NB4 (cell line): ENCODE measurements at places on chromosomes 3 and 15.
A peak's percentile ranks its signal among the peaks of the same experiment; 100 is the strongest.

- no peak for DNase-seq
Observed at GRCh38 chr15:87123676-87124382, 1044.2 kb downstream of the AGBL1 start.

DNA sequence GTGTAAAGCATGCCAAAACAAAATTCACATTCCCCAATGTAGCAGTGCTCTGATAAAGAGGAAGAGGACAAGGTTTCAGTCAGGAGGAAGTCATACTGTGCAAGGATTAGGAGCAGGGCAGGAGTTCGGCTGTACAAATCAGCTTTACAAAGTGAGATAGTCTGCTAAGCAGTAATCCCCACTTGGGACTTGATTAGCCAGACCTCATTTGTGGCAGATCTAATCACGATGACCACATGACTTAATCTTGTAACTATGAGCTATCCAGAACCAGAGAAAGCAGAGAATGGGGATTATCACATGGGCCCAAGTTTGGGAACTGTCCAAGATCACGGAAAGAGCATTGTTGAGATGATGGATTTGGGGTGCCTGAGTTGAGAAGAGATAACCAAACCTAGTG is 7.8 kb downstream of the DCBLD2 start:
- DNase-seq: no peak

GRCh38 chr3:71244826-71245488 is 338.6 kb downstream of the FOXP1 start:
- DNase-seq: no peak

DNA sequence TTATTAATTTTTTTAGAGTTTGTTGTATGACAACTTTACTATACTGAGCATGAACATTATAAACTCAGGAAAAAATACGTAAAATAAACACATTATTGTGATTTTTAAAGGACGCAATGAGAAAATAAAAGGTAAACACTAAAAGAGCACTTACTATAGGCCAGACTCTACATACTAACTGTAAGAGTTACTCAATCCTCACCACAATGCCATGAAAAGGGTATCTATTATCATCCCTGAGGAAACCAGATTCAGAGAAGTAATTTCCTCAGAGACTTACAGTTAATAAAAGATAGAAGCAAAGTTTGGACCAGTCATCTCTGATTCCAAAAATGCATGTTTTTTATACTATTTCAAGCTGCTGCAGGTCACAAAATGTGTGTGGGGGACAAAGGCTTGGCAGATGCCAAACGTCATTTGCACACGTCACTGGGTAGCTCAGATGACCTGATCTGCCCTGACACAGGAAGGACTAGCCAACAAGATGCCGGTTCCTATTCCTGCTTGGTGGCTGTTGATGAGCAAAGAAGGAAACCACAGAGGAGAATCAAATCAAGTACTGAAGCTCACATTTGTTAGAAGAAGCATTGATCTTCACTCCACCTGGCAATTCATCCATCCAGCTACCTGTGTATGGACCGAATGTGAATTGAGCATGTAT is 42.3 kb downstream of the KLHL6 start:
- peak; percentile 85 for DNase-seq

DNA sequence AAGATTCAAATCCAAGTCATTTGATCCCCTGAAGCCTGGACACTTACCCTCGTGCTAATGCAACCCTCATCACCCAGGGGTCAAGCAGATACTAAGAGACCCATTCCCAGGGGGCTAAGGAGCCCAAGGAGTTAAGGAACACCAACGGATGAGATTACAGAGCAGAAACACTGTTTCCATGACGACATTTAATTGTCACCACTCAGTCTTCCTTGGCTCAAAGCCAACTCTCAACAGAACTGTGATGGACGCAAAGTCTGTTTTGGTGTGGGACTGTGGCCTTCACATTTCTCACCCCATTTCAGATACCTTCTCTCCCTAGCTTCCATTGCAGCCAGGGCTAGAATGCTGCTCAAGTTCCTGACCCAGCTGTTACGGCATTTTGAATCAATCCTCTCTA is 383.5 kb upstream of the WNT5A start:
- DNase-seq: no peak

- DNase-seq: no peak
Observed at GRCh38 chr3:12724794-12725193, 34.3 kb downstream of the TMEM40 start.

DNA sequence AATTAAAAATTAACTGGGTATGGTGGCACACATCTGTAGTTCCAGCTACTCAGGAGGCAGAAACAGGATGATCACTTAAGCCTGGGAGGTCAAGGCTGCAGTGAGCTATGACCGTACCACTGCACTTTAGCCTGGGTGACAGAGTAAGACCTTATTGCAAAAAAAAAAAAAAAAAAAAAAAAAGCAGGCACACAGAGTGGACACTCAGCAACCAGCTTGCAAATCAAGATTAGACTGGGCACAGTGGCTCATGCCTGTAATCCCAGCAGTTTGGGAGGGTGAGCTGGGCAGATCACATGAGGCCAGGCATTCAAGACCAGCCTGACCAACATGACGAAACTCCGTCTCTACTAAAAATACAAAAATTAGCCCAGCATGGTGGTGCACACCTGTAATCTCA is 5.4 kb downstream of the CLN6 start:
- no peak for DNase-seq

- DNase-seq: no peak
Observed at GRCh38 chr15:63408524-63408923, 26.9 kb upstream of the CA12 start.

DNA sequence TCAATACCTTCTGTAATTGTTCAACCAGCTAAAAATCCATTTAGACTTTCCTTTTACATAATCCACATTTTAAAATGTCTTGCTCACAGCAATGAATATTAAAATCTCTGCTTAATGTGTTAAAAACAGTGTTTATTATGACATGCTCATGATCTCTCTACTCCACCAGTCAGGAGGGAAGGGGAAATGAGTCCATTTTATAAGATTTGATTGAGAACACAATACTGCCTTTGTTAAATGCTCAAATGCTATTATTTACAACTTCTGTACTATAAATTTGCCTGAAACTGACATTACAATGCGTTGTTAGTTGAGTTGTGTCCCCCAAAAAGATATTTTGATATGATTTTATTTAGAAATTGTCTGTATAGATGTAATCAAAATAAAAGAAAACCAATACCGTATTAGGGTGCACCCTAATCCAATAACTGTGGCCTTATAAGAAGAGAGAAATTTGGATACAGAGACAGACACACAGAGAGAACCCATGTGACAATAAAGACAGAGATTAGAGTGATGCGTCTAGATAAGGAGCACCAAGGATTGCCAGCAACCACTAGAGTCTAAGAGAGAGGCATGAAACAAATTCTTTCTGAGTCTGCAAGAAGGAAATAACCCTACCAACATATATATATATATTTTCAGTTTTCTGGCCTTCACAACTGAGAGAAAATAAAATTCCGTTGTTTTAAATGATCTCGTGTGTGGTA is 9.1 kb upstream of the PLSCR4 start:
- no peak for DNase-seq

DNA sequence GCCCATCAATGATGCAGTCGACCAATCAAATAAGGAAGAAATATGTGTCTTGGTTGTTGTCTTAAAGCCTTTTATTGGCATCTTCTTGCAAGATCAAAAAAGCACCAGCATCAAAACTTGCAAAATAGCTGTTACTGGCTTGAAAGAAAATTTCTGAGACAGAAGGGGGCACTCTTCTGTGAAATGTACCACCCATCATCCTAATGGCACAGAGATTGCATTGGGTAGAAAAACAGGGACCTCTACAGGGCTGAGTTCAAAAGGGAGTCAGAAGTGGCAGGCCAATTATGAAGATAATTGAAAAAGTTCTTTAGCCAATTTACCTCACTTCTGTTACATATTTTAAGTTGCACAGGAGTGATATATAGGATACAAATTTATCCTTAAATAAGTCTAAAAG is 122.3 kb upstream of the GPR149 start:
- peak; percentile 26 for DNase-seq

- DNase-seq: no peak
Observed at GRCh38 chr15:67091980-67092677, 26.7 kb downstream of the SMAD3 start.

DNA sequence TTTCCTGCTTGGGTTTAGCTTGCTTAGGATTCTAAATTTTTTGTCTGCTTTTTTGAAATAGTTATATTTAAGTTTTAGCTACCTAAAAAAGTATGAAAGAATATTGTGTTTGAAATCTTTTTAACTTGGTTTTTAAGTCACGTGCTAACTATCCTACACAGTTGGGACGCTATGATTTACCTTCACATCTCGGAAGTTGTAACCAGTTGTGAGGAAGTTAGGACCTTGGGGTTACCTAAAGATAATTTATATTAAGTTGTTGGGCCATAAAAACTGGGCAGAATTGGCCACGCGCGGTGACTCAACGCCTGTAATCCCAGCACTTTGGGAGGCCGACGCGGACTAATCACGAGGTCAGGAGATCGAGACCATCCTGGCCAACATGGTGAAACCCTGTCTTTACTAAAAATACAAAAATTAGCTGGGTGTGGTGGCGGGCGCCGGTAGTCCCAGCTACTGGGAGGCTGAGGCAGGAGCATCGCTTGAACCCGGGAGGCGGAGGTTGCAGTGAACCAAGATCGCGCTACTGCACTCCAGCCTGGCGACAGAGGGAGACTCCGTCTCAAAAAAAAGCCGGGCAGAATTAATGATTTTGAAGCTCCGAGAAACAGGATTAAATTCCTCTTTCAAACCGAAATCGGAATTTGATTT is 1.0 kb downstream of the ZFAND6 start:
- peak; percentile 64 for DNase-seq

GRCh38 chr15:42553554-42553953 is 4.9 kb downstream of the HAUS2 start:
- DNase-seq: no peak

DNA sequence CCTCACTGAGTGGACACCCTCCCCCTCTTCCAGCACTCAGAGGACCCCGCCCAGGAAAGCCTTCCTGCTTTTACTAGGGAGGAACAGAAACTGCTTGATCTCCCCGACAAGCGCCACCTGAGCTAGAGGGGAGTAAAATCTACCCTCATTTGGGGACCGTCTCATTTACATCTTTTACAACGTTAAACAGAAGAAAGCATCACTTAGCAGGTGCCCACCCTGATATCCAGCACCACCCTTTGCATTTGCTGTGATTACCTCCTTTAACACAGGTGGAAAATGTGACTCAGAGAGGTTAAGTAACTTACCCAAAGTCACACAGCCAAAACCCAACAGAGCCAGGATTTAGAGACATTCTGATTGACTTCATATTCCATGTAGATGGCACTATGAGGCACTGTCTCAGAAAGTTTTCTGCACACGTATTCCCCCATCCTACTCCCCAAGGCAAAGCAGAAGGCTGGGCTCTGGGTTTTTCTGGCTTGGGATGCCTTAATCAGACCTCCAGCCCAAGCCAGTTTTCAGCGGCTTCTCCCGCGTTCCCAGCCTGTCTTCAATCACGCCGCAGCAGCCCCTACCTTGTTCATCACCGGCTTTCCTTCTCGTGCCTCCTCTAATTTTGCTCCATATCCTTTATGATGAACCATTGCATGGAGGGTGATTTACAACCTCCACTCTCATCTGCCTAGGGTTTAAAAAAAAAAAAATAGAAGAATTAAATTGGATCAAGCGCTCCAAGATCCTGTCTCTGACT is 314.6 kb upstream of the PROK2 start:
- no peak for DNase-seq

DNA sequence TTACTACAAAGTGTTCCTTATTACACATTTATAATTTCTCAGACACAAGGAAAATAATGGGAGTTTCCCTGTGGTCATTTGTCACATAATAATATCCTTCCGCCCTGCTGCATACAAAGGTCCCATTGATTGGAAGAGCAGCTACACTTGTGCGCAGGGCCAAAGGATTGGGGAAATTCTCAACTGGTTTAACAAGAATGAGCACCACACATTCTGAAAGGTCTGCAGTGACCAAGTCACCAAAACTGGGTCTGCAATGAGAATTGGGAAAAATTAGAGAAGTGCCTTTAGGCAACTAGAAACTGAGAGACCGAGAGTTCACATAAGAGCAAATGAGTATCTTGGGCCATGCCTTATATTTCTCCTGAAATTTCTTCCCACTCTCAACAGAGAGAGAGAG is 98.2 kb upstream of the NR2F2 start:
- no peak for DNase-seq

GRCh38 chr3:70094197-70094596 is 94.7 kb downstream of the SAMMSON start:
- DNase-seq: no peak

- DNase-seq: no peak
Observed at GRCh38 chr15:85402195-85402881, 21.9 kb downstream of the AKAP13 start.

DNA sequence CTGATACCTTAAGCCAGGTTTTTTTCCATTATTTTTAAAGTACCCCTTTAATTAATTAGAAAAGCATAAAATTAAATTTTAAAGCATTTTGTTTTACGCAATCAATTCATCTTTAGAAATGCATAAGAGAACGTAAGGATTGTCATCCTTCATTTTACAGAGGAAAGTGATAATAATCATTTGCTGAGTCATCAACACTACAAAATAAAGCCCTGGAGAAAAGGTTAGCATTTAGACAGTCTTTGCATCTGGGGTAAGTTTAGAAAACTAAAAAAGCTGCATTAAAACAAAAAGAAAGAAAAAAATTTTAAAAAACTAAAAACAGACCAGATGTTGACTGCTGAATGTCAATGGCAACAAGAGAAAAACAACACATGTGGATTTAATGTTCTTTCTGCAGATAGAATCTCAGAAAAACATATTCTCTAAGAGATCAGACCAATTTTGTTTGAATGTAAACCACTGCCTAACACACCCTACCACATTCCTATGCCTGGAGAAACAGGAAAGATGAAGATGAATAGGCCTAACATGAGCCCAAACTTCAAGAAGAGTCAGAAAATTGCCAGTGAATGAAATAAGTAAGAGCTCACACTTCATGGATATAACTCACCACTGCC is 59.9 kb downstream of the SUCNR1 start:
- no peak for DNase-seq

- no peak for DNase-seq
Observed at GRCh38 chr3:184512621-184513020, 49.0 kb upstream of the EPHB3 start.

DNA sequence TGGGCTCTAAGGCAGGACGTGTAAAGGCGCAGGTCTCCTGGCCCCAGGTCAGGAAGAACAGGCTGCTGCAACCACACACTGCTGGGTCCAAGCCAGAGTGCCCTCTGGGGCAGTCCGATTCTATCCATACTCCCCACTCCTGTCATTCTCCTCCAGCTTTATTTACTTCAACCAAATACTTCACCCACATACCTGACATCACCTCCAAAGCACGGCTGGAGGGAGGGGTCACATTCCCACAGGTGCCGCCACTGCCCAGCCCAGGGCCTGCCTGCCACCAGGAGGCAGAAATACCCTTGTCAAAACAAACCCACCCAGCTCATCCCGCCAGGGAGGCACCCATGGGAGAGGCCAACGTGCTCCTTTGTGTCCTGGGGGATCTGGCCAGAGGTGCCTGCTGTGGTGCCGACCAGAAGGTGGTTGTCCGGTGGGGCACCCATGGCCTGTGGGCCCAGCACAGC is 100.4 kb downstream of the DAPK2 start:
- DNase-seq: no peak

DNA sequence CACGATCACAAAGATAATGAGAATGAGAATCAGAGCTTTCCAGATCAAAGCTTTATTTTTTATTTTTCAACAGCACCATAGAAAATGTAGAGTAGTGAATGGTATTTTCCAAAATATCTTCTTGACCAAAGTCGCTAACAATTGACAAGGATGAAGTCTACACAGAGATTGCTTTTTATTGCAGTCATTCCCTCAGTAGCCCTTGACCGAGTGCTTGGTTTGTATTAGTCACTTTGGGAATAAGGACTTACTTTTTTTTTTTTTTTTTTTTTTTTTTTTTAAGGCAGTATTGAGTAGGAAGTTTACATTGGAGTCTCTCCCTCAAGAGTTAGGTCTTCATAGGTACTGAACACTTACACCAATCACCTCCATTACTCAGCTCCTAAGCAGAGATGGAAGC is 39.8 kb downstream of the THRB start:
- no peak for DNase-seq
